ENCODE measurements at places on chromosomes 3 and 15. TPM values are rescaled to one million over a fixed set of nuclear protein-coding genes. Genes with fewer than 3 reads are reported as not detected.

SCG5 gene
- total RNA-seq, result 69.4 TPM

SEMA5B gene
- 10.1 TPM for total RNA-seq

ZNF660 gene
- total RNA-seq, result 14.7 TPM

CTDSPL2 gene
- 179 TPM for total RNA-seq

SLC12A1 gene
- not detected for total RNA-seq

- no peak for DNase-seq
- H3K27ac ChIP-seq, result no peak overlapping the region
- H3K4me1 ChIP-seq, result peaks cover 18% of the 10 kb centered on the region
- H3K4me3 ChIP-seq, result no peak overlapping the region
- no peaks in the 10 kb centered on the region for H3K36me3 ChIP-seq
Observed at GRCh38 chr3:181298421-181298820, 308.9 kb upstream of the DNAJC19 start.

GRCh38 chr3:41290736-41291135 lies 91.4 kb downstream of the CTNNB1 start:
- no peak overlapping the region for H3K4me3 ChIP-seq
- no peaks in the 10 kb centered on the region for H3K36me3 ChIP-seq
- H3K4me1 ChIP-seq, result peaks cover 3% of the 10 kb centered on the region
- H3K27ac ChIP-seq, result peak overlapping the region; percentile 46

GRCh38 chr15:85886309-85886811 lies 91.6 kb upstream of the KLHL25 start:
- no peaks in the 10 kb centered on the region for H3K4me1 ChIP-seq
- no peak overlapping the region for H3K4me3 ChIP-seq
- H3K27me3 ChIP-seq, result no peaks in the 10 kb centered on the region
- DNase-seq, result no peak

DNA sequence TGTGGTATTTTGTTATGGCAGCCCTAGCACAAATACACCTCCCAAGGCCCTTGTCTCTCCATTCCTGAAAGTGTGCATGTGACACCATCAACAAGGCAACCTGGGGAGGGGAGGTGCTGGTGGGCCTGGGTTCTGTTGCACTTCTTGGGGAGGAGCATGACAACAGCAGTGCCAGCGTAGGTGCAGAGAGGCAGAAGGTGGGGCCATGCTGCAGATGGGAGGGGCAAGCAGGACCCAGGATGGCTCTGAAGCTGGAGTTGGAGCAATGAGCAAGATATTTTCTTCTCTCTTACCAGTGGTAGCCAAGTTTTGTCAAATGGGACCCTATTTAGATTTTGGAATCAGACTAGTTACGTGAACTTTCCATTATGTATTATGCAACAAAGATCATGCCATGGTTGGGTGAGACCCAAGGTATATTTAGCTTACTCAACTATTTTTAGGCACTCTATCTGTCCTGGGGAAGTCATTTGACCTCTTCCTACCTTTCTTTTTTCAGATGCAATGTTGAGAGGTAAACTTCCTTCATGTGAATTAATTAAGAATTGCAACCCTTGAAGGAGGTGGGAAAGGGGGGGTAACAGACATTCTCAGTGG lies 3.4 kb downstream of the FYCO1 start:
- H3K36me3 ChIP-seq, result no peaks in the 10 kb centered on the region
- H3K4me1 ChIP-seq, result peaks cover 11% of the 10 kb centered on the region
- no peak overlapping the region for H3K27ac ChIP-seq
- H3K27me3 ChIP-seq, result peaks cover 11% of the 10 kb centered on the region
- H3K4me3 ChIP-seq, result no peak overlapping the region

- no peak overlapping the region for H3K27ac ChIP-seq
- H3K4me3 ChIP-seq, result no peak overlapping the region
- no peak for DNase-seq
- no peaks in the 10 kb centered on the region for H3K4me1 ChIP-seq
- H3K27me3 ChIP-seq, result no peaks in the 10 kb centered on the region
- no peaks in the 10 kb centered on the region for H3K36me3 ChIP-seq
Observed at GRCh38 chr3:27976933-27977332, 254.8 kb upstream of the EOMES start.

GRCh38 chr15:82802497-82802896 lies 3.4 kb downstream of the FSD2 start:
- no peaks in the 10 kb centered on the region for H3K4me1 ChIP-seq
- H3K36me3 ChIP-seq, result no peaks in the 10 kb centered on the region
- H3K27ac ChIP-seq, result no peak overlapping the region
- peaks cover 63% of the 10 kb centered on the region for H3K27me3 ChIP-seq
- DNase-seq, result no peak

GRCh38 chr3:72085036-72085435 lies 300.1 kb upstream of the PROK2 start:
- no peak for DNase-seq
- H3K27ac ChIP-seq, result no peak overlapping the region
- peaks cover 6% of the 10 kb centered on the region for H3K4me1 ChIP-seq
- H3K27me3 ChIP-seq, result no peaks in the 10 kb centered on the region

DNA sequence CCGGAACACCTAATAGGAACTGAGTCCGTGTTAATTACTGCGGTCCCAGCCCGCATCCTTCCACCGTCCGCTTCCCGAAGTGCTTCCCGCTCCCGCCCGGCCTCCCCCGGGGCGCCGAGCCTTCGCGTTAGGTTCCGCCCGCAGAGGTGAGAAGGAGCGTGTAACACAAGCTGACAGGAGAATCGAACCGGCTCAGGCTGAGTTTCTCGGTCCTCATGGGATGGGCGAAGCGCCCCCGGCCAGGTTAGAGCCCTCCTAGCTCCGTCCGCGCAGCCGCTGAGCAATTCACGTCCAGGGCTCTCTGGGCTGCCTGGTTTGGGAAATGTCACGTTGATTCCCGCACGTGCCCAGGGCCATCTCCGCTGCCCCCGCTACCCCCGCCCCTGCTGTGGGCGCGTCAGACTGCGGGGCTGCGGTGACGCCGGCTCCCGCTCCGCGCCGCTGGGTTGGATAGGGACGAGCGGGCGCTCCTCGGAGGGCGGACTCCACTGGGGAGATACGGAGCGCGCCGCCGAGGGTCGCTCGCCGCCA lies 954 bp downstream of the CLDN11 start:
- peak; percentile 76 for DNase-seq
- no peak overlapping the region for H3K27ac ChIP-seq
- peaks cover 67% of the 10 kb centered on the region for H3K27me3 ChIP-seq
- H3K4me1 ChIP-seq, result peaks cover 12% of the 10 kb centered on the region
- H3K4me3 ChIP-seq, result peak overlapping the region; percentile 46
- H3K36me3 ChIP-seq, result no peaks in the 10 kb centered on the region

DNA sequence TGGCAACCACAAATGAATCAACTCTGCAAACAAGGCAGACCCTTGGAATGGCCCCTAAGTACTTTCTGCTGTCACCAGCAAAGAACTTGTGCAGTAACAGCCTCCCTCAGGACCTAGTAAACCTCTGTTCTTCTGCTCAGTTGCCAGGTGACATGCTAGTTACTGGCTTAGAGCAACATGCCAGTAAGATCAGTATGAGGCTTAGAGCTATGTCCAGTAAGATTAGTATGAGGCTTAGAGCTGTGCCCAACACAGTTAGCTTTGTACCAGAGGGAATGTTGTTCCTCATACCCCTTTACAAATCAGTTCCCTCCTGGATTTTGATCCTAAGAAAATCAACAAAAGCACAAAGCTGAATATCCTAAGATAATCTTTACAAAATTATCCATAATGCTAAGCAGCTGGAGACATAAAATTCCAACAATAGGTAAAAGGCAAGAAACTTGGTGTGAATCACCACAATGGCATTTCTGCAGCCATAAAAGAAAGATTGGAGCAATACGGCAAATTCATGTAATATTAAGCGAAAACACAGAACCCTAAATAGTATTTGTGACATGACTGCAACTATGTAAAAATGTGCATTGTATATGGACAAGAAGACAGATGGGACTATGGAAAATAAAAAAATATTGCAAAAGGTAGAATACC lies 107.3 kb upstream of the LPP start:
- no peak for DNase-seq
- no peaks in the 10 kb centered on the region for H3K36me3 ChIP-seq
- H3K27ac ChIP-seq, result no peak overlapping the region
- no peaks in the 10 kb centered on the region for H3K27me3 ChIP-seq
- peaks cover 10% of the 10 kb centered on the region for H3K4me1 ChIP-seq

DNA sequence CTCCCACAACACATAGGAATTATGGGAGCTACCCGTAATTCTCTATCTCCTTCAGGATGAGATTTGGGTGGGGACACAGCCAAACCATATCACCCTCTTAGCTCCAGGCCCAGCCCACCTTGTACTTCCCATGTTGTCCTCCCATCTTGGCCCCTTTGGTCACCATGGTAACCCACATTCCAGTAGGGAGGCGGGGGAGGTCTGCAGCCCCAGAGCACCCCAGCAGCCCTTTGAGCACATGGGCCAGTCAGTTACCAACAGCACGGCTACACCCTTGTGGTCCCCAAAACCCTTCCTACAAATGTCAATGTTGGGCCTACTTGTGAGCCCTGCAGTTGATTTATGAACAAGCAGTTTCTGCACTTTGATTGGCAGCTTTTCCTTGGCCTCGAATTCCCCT lies 84.5 kb downstream of the LRRK1 start:
- H3K27ac ChIP-seq, result no peak overlapping the region
- no peaks in the 10 kb centered on the region for H3K36me3 ChIP-seq
- no peak overlapping the region for H3K4me3 ChIP-seq
- DNase-seq, result no peak

- no peak for DNase-seq
- no peaks in the 10 kb centered on the region for H3K36me3 ChIP-seq
- H3K4me3 ChIP-seq, result no peak overlapping the region
- no peak overlapping the region for H3K27ac ChIP-seq
- H3K27me3 ChIP-seq, result no peaks in the 10 kb centered on the region
Observed at GRCh38 chr3:16415911-16416476, 97.5 kb downstream of the RFTN1 start.

DNA sequence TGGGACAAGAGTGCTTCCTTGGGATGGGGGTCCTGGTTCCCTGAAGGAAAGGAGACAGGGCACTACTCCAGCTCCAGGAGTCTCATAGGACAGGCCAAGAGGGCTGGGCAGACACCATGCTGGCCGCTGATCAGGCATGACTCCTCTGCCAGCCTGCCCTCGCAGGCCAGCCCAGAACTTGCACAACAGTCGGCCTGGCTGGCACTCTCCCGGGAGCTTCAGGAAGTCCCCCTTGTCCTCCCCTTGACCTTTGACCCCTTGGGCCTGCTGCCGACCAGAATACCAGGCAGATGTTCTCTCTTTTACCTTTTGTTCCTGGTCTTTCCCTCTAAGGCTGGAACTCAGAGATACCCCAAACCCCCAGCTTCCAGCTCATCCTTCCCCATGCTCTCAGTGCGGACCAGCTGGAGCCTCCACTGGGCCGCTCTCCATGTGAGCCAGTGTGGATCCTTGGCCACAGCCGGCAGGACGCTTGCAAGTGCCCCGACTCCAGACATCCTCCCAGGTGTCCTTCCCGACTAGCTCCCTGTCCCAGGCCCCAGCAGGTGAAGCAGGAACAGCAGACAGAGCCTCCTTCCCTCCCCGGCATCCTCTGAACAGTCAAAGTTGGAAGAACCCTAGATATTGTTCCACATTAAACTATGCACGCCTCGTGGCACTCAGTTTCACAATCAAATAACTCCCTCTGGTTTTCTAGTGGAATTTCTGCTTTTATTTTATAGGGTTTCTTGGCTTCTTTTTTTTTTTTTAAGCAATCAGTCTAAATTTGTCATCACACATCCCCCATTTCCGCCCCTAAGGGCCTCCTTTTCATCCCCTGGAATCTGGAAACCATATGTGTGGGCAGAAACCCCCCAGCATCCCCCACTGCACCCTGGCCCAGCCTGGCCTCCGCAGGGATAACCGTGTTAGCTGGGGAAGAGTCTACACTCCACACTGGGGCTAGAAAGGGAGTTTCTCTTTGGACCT lies 15.7 kb downstream of the VPS18 start:
- no peak overlapping the region for H3K27ac ChIP-seq
- no peak overlapping the region for H3K4me3 ChIP-seq
- no peaks in the 10 kb centered on the region for H3K27me3 ChIP-seq
- no peaks in the 10 kb centered on the region for H3K36me3 ChIP-seq
- peaks cover 26% of the 10 kb centered on the region for H3K4me1 ChIP-seq

DNA sequence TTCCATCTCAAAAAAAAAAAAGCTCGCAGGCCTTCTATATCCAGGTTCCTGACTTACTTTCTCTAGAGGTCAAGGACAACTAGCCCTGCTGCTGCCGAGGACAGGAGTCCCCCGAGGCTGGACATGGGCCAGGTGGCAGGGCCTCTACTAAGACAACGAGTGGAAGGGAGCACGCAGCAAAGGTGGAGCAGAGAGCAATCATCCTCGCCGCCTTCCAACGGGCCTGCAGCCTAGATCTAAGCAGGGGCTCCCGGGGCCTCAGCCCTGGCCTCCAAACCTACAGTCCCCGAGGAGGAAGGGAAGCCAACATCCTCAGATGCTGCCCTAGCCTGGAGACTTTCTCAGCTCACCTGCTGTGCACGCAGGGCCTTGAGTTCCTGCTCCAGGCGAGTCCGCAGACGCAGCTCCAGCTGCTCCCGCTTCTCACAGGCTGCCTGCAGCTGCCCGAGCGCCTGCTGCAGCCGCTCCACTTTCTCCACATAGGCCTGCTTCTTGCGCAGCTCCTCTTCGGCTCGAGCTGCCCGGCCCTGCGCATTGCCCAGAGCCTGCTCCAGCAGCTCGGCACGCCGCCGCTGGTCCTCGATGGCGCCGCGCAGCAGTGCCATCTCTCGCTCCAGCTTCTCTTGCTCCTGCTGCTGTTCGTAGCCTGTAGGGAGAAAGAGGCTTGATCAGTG lies 12.9 kb downstream of the AMOTL2 start:
- no peak overlapping the region for H3K27ac ChIP-seq
- peaks cover 29% of the 10 kb centered on the region for H3K4me1 ChIP-seq
- H3K4me3 ChIP-seq, result no peak overlapping the region

- DNase-seq, result no peak
- H3K4me3 ChIP-seq, result no peak overlapping the region
- H3K27me3 ChIP-seq, result no peaks in the 10 kb centered on the region
Observed at GRCh38 chr15:43735416-43735815, 10.8 kb upstream of the PDIA3 start.

- no peaks in the 10 kb centered on the region for H3K4me1 ChIP-seq
- H3K27ac ChIP-seq, result no peak overlapping the region
- H3K4me3 ChIP-seq, result no peak overlapping the region
- DNase-seq, result no peak
- no peaks in the 10 kb centered on the region for H3K27me3 ChIP-seq
Observed at GRCh38 chr3:21839592-21839991, 88.6 kb upstream of the ZNF385D start.

- no peak overlapping the region for H3K4me3 ChIP-seq
- DNase-seq, result no peak
- no peaks in the 10 kb centered on the region for H3K27me3 ChIP-seq
- no peaks in the 10 kb centered on the region for H3K36me3 ChIP-seq
Observed at GRCh38 chr15:68471541-68471940, 39.6 kb upstream of the ITGA11 start.

GRCh38 chr3:159881208-159881607 lies 107.4 kb upstream of the IL12A start:
- H3K36me3 ChIP-seq, result no peaks in the 10 kb centered on the region
- H3K4me3 ChIP-seq, result no peak overlapping the region
- H3K27me3 ChIP-seq, result no peaks in the 10 kb centered on the region

Data from neural progenitor cell (in vitro differentiated cells).